OCI-M1 (cell line): ENCODE measurements at places on chromosomes 16 and 17.
A peak's percentile ranks its signal among the peaks of the same experiment; 100 is the strongest.

DNA sequence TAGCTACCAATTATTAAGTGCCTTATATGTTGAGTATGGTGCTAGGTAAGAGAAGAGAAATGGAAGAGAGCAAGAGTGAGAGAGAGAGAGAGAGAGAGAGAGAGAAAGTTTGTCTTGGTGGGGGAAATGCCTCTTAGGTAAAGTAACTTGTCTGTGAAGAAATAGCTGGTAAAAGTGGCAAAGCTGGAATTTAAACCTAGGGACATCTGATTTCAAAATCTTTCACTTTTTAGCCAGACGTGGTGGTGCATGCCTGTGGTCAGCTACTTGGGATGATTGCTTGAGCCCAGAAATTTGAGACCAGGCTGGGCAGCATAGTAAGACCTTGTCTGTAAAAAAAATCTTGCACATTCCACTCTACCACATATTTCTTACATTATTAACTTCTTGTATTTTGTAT, 23.0 kb upstream of the CDR2 start:
- DNase-seq, result no peak

DNA sequence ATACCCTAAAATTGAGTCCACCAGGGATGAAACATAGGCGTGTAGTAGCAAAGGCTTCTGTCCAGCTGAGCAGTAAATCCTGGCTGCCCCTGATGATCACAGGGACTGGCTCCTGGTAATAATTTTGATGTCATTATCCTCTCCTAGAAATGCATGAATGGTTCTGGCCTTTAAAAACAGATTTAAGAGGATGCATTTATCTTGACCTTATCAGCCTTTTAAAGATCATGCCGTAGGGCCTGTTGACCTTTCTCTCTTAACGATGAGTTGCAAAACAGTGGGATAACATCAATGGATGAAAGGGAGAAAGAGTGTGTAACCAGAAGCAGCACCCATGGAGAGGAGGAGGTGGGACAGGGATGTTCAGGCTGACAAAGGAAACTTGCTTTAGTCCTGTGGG, 128.5 kb downstream of the CA10 start:
- no peak for DNase-seq

GRCh38 chr17:2724784-2725164, 13.2 kb upstream of the CLUH start:
- DNase-seq, result peak; percentile 15

DNA sequence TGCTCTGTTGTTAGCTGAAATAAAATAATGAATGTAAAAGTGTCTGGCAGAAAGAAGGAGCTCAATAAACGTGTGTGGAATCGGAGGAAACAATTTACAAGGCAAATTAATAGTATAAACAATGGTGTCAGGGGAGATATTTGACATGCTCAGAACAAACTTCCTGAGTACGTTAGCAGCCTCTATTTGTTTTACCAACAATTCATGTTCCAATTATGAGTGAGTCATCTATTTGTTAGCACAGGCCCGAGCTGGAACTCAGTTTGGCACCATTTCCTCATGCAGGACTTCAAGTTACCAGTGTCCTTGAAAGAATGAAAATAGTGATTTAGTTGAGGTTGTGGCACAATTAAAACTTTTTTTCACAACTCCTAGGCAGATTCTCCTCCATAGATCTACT, 9.1 kb downstream of the ASIC2 start:
- DNase-seq, result no peak

GRCh38 chr16:89017543-89018281, 40.7 kb upstream of the CBFA2T3 start:
- DNase-seq, result no peak

- no peak for DNase-seq
Observed at GRCh38 chr17:80879723-80880647, 111.7 kb upstream of the CHMP6 start.

GRCh38 chr16:9185381-9185780, 93.9 kb downstream of the HAPSTR1 start:
- no peak for DNase-seq

- no peak for DNase-seq
Observed at GRCh38 chr17:34305061-34305460, 14.2 kb upstream of the CCL8 start.

GRCh38 chr17:17560975-17561374, 30.5 kb downstream of the PEMT start:
- no peak for DNase-seq
